ENCODE measurements at places on chromosomes 7 and 10. TPM values are rescaled to one million over a fixed set of nuclear protein-coding genes. Genes with fewer than 3 reads are reported as not detected.

- no peak for DNase-seq
Measured at GRCh38 chr7:45924283-45924682, 3.2 kb upstream of the IGFBP3 start.

- no peak for DNase-seq
Measured at GRCh38 chr7:151289891-151290290, 41.4 kb upstream of the SMARCD3 start.

DNA sequence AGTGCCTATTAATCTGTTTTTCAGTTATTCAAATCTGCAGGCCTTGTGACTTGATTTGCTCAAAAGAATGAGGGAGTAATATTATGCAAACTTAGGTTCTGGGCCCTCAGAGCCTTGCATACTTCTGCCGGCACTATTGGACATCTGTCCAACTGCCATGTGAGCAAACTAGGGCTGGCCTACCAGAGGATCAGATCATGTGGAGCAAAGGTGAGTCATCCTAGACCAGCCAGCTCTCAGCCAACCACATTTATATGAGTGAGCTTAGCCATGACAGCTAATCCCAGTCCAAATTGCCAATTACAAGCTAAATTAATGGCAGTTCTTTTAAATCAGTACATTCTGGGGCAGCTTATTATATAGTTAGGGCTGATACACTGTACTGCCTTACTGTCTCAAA lies 69.6 kb downstream of the SDHAF3 start:
- DNase-seq, result no peak

GNAT3 gene
- not detected for polyA plus RNA-seq

DNA sequence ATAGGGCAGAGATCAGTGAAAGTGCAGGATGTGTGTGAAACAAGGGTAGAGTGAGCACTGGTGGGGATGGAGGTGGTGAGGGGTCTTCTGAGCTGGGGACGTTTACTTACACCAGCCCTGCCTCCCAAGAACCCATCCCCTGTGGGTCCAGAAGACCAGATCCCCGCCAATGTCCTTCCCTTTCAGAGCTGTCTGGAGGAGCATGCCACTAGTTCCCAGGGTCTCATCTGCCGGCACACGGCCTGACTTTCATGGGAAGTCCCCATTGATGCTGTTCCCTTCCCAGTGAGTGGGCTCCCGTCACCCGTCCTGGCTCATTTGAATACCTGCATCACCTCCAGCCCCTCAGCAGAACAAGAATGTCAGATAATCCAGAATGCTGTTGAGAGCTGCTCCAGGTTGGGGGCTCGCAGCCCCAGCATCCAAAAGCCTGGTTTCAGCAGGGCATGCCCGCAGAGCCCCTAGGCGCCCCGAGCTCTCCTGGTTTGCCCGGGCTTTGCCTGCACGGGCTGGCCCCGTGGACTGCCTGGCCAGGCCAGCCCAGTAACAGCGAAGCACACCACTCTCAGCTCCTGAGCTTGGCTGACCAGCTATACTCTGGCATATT lies 246.7 kb downstream of the MGMT start:
- no peak for DNase-seq

DNA sequence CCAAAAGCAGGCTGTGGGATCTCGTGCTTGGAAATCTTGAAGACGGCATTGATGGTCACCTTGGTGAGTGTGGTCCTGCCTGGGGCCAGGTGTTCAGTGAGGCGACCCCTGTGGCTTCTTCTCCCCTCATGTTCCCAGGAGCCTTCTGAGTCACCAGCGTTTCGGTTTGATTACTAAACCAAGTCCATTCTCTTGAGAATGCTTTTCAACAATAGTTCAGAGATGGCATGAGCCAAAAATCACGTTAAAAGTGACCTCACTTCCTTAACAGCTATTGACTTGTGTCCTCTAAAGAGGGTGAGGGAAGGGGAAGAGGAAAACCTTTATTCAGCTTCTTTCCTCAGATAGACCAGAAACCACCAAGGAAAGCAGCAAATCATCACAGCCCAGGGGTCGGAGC lies 315.2 kb downstream of the GATA3 start:
- no peak for DNase-seq

GRCh38 chr10:88744002-88744401 lies 15.8 kb upstream of the LIPN start:
- no peak for DNase-seq

DNA sequence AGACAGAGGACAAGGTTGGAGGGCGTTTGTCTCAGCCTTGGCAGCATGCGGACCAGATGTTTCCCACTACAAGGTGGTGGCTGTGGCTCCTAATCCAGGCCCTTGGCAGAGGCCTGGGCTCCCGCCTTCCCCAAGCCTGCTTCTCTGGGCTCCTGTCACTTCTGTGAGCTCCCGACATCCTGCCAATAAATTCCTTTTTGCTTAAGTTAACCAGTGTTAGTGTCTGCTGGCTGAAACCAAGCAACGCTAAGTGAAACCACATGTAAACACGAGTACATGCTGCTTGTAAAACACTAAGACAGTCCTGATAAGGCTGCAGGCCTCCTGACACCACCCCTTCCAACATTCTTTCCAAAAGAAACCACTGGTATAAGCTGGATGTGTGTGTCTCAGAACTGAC lies 263.6 kb upstream of the ZMIZ1 start:
- peak; percentile 49 for DNase-seq

TAS2R41 gene
- polyA plus RNA-seq, result not detected

DNA sequence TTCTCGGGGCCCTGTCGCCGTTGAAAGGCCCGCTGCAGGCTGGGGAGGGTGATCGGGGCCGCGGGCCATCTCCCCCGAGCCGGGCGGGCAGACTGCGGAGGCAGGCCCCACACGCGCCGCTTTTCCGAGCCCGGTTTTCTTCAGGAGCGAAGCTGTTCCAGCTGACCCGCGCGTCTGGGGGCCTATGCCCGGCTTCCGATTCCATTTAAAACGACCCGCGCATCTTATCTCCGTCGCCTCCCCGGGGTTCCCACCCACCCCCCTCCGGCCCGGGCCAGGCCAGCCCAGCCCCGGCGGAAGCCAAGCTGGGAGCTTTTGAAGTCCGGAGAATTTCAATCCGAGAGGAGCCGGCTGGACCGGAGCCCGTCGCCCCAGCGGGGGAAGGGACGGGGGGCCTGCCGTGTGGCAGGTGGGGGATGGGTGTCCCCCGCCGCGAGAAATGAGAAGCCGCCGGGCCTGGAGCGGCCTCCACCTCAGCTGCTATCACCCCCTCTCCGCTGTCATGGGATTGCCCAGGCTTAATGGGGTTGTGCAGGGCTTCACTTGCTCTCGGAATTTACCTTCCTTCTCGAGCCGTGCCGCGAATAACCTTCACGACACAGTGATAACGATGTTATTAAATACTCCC lies 3.1 kb upstream of the EVX1 start:
- no peak for DNase-seq

DNA sequence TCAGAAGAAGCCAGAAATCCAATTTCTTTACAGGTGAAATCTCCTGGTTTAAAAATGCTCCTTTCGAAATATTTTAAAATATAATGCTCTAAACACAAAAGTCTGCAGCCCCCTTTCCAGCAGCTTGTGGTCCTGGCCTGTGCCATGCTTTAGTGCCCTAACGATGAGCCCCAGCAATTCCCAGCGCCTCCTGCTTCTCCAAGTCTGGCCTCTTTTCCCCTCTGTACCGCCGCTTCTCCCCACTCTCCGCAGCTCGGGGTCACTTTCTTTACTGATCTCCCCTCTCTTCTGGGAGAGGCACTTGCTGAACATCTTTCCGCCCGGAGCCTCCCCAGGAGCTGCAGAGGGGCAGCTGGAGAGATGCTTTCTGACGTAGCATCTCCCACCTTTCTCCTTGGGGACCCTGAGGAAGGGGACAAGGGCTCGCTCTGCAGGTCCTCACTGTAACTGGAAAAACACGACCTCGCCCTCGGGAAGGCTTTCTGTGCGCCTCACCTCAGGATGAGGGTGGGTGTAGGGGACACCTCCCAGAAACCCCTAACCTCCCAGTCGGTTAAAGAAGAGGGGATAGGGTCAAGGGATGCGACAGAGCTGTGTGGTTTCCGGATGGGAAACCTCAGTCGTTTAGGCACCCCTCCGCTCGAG lies 565 bp upstream of the INA start:
- DNase-seq, result no peak

DNA sequence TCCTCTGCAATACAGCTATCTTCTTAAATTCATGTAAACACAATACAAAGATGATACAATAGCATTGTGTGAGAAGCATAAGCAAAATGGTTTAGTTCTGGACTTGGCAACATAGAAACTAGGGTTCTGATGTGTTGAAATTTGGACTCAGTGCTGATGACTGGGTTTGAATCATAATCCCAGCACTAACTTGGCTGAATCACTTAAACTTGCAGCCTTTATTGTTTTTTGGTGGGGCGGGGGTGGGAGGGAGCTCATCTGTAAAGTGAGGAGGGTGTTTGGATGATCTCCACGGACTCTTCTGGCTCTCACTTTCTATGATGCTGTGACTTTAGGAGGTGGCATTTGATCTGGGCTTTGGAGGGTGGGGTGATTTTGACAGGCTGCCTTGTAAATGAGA lies 158.2 kb downstream of the WNT2 start:
- DNase-seq, result no peak
